ENCODE measurements at places on chromosomes 4 and X.

GRCh38 chr4:113232194-113232593 lies 182.7 kb downstream of the ANK2 start:
- DNase-seq = no peak

GRCh38 chr4:121796283-121796682 lies 4.8 kb upstream of the EXOSC9 start:
- DNase-seq = no peak

GRCh38 chrX:86133761-86134160 lies 14.5 kb upstream of the DACH2 start:
- no peak for DNase-seq

GRCh38 chrX:39473812-39474211 lies 623.9 kb downstream of the BCOR start:
- no peak for DNase-seq

GRCh38 chr4:76313547-76313946 lies 7.0 kb downstream of the STBD1 start:
- no peak for DNase-seq
